ENCODE measurements at places on chromosomes 12 and 14.

GRCh38 chr14:22737052-22737451 is 29.4 kb upstream of the OXA1L start:
- DNase-seq, result no peak

- no peak for DNase-seq
Observed at GRCh38 chr14:89629383-89629782, 212.3 kb upstream of the FOXN3 start.

DNA sequence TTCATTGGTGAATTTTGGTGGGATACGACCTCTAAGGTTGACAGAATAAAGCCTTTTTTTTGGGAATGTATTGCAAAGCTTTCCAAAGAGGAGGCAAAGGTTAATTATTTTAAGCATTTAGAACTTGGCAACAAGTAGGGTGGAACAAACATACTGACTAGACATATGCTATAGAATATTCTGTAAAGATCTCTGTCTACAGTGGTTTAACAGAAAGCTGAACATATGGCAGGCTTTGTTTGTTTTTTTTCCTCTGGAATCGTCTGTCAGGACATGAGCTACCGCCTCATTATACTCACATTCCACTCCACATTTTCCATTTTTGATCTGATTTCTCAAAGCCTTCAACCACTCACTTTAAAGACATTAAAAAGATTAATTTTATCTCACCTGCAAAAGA is 153.4 kb upstream of the PELI2 start:
- DNase-seq, result no peak

DNA sequence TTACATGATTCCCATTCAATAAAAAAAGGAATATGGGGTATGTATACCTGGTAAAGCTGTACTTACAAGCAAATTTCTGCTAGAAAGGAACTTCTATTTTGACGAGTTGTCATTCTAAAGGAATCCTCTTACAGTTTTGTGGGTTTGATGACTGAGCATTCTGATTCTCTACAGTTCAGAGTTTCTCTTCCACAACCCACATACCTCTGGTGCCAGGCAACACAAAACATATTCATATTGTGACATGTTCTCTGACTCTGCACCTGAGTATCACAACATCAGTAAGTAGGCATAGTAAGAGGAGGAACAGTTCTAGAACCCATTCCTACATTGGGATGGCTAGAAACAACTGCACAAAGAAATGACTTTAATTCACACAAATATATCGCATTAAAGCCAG is 636.6 kb downstream of the MED13L start:
- DNase-seq, result no peak

DNA sequence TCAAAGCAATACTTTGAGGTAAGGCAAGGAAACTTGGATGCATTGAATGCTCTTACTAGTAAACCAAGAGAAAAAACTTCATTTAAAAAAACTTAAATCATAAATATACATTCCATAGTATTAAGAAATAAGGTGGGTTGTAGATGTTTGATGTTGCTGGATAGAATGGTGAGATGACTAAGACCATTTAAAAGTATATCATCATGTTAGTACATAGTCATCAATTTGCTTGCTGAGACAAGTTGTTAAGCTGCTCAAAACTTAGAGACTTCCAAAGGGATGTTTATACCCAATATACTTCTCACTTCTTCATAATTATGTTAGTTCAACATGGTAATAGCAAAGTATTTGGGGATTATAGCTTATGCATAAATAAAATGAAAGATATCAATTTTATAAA is 675.5 kb upstream of the MGAT4C start:
- DNase-seq, result no peak

DNA sequence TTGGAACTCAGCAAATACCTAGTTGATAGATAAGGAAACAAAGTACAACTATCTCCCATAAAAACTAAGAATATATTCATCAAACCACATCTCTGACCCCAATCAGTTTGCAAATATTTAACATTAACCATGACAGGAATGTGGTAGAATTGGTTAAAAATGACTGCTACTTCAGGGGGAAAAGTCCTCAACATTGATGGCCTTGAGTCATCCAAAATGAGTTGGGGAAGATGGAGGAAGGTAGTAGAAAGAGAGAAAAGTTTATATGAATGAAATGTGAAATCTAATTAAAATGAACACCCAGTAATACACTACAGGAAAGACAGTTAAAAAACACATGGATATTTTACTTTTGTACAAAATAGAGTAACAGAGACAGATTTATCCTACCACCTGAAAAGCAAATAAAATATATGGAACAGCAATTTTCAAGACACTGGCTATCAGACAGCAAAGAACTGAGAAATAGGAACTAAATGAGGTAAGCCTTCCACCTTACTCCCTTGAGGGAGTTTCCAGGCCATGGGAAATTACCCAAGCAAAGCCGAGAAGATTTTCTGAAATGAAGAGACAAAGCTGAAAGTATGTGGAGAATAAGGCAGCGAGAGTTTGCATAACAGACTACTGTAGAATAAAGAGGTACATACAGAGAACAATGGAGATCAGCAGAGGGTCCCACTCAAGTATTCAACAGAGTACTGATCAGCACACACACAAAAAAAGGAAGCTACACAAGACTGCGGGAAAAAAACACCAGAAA is 49.6 kb downstream of the TC2N start:
- DNase-seq, result no peak

- no peak for DNase-seq
Observed at GRCh38 chr12:124492879-124493808, 74.3 kb downstream of the NCOR2 start.

- DNase-seq, result peak; percentile 57
Observed at GRCh38 chr14:20436363-20436755, 393 bp upstream of the KLHL33 start.

- DNase-seq, result peak; percentile 16
Observed at GRCh38 chr12:54262403-54262925, 17.5 kb downstream of the CBX5 start.

GRCh38 chr14:41532255-41532654 is 74.4 kb upstream of the LRFN5 start:
- DNase-seq, result no peak

- DNase-seq, result no peak
Observed at GRCh38 chr14:87955501-87955900, 37.5 kb downstream of the GALC start.

- no peak for DNase-seq
Observed at GRCh38 chr12:103456006-103456405, 39.8 kb downstream of the C12orf42 start.

DNA sequence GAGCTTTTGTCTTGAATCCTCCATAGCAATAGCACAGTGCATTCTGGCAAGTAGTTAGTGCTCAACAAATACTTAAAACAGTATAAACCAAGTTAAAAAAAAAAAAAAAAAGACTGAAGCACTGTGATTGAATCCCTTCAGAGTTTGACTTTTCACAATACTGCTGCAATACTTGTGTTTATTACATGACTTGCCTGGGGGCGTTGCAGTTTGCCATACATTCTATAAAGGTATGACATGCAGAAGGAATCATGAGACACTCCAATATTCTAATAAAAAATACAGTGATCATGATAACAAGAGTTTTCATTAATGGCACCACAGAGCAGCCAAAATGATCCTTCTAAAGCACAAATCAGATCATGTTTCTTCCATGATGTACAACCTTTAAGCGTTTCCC is 205.0 kb upstream of the CDKN3 start:
- DNase-seq, result no peak

GRCh38 chr14:89033756-89034155 is 209.3 kb downstream of the TTC8 start:
- DNase-seq, result no peak

DNA sequence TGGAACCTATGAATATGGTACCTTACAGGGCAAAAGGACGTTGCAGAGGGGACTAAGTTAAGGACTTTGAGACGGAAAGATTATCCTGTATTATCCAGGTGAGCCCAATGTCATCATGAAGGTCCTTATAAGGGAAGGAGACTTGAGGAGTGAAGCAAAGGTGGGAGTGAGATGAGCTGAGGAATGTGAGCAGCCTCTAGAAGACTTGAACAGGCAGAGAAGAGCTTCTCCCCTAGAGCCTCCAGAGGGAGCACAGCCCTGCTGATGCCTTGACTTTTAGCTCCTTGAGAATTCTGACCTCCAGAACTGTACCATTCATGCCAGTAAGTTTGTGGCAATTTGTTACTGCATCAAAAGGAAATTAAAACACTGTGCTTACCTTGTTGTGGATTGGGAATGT is 41.8 kb upstream of the DCD start:
- DNase-seq, result no peak

DNA sequence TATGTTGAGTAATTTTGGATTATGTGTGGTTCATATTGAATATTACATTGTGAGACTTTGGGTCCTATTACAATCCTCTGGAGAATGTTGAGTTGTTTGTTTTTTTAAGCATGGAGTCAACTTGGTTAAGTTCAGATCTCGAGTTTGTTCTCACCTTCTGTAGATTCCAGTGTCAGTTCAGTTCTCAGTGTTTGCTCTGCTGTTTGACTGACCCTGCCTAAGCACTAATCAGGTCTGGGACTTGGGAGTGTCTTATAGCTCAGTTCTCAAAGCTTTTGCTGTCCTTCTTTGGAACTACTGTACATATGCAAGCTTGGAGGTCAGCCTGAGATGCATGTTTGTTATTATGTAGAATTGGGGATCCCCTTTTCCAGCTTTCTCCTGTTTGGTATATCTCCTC is 63.1 kb downstream of the DIP2B start:
- no peak for DNase-seq

DNA sequence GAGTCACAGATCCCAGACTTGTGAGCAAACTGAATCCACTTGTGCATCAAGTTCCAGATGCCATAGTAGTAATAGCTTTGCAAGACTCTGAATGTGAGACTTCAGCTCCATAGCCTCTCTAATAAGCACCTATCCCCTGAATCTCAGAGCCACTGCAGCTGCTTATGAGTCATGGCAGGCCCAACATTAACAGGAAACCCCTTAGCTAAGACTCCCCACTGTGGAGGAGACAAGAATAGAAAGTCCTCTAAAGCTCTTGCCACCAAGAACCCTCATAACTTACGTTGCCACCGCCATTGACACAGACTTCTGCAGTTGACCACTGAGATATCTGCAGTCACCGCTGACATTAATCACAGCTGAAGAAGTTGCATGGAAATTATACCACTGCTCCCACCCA is 62.9 kb upstream of the PDE3A start:
- DNase-seq, result no peak

DNA sequence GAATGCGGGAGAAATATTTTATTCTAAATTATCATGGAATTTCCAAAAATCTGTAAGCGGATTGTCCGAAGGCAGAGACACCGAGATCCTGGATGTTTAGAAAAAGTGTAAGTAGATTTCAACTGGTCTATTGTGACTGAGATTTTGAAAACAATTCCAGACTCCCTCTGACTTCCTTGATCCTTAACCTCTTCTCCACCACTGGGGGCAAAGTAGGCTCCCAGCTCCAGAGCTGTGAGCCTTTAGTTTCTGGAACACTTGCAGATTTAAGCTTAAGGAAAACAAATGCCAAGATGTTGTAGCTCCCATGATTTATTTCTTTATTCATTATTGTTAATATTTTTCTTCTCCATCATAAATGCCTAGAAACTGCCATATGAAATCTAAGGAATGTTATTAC is 1320.5 kb upstream of the SEL1L start:
- no peak for DNase-seq

Measured in AG20443 (cell line).